Keratinocyte (primary cell): ENCODE measurements at places on chromosomes 7 and 10. TPM values are rescaled to one million over a fixed set of nuclear protein-coding genes. Genes with fewer than 3 reads are reported as not detected.

- H3K4me3 ChIP-seq, result no peak overlapping the region
- DNase-seq, result no peak
- H3K27ac ChIP-seq, result no peak overlapping the region
- no peaks in the 10 kb centered on the region for H3K27me3 ChIP-seq
- no peaks in the 10 kb centered on the region for H3K36me3 ChIP-seq
Observed at GRCh38 chr7:159030490-159031134, 114.1 kb downstream of the VIPR2 start.

- H3K27ac ChIP-seq, result no peak overlapping the region
- no peak for DNase-seq
- H3K4me1 ChIP-seq, result no peaks in the 10 kb centered on the region
- no peak overlapping the region for H3K4me3 ChIP-seq
- H3K36me3 ChIP-seq, result no peaks in the 10 kb centered on the region
Observed at GRCh38 chr10:130757821-130758489, 553.6 kb downstream of the TCERG1L start.

DNA sequence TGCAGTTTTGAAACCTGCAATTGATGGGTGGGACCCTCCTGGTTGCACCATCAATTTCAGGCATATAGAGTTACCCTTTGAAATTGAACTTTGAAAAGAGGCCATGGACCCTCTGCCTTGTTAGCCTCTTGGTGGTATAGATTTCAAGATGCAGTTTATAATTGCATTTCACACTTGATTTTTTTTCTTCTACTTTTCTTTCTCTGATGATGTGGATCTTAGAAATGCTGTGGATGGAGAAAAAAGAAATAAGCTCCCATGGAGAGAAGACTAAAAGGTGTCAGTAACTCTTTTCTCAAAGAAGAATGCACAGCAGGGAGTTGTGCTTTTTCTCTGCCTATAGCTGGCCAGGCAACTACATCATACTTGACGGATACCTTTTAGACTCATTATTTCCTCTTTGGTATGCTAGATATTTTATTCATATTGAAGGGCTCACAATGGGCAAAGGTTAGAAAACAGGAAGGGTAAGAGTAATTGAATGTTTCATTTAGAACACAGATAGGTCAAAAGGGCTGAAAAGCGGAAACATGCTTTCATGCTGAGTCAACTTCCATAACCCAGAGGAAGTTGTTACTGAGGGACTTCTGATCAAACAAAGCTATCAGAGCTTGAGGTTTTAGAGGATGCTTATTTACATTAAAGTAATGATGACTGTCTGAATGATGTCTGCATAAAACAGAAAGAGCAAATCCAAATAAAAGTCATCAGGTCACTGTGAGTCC is 773.2 kb upstream of the LRRN3 start:
- no peaks in the 10 kb centered on the region for H3K36me3 ChIP-seq
- no peak overlapping the region for H3K4me3 ChIP-seq
- H3K27me3 ChIP-seq, result no peaks in the 10 kb centered on the region

DNA sequence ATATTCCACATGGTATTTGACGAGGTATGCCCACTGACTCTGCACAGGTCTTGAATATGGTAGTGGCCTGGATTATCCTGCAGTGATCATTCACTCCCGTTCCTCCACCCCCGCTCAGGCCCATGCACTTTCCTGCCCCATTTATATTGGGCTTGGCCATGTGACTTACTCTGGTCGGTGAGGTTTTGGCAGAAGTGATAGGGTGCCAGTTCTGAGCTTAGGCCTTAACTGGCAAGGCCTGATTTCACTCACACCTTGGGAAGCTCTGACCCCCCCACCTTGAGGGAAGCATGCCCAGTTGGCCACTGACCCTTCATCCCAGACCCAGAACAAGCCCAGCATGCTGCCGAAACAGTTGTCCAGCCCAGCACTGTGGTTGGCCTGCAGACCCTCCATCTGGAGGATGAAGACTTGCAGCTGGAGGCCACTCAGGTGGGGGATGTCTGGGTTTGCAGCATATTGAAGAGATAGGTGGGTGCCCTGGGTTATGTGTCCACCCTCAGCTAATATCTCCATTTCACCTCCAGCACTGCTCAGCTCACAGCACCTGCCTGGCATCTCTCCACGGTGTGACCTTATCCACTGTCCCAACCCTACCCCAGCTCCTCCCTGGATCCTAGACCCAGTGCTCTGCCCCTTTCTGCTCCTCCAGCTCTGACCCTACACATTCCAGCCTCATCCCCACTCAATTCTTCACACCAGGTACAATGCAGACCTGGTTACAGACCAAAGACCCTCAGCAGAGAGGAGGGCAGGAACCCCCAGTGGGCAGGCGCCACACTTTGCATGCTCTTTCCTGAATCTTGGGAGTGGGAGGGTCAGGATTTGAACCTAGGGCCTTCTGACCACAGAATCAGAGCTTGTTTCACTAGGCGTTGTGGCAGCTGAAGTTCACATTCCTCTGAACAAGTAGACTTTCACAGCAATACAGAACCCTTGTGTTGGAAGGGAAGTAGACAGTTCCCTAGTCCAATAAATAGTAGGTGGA is 138.1 kb upstream of the CHST15 start:
- no peak overlapping the region for H3K27ac ChIP-seq
- H3K27me3 ChIP-seq, result peaks cover 4% of the 10 kb centered on the region
- no peaks in the 10 kb centered on the region for H3K36me3 ChIP-seq
- H3K4me1 ChIP-seq, result no peaks in the 10 kb centered on the region

DNA sequence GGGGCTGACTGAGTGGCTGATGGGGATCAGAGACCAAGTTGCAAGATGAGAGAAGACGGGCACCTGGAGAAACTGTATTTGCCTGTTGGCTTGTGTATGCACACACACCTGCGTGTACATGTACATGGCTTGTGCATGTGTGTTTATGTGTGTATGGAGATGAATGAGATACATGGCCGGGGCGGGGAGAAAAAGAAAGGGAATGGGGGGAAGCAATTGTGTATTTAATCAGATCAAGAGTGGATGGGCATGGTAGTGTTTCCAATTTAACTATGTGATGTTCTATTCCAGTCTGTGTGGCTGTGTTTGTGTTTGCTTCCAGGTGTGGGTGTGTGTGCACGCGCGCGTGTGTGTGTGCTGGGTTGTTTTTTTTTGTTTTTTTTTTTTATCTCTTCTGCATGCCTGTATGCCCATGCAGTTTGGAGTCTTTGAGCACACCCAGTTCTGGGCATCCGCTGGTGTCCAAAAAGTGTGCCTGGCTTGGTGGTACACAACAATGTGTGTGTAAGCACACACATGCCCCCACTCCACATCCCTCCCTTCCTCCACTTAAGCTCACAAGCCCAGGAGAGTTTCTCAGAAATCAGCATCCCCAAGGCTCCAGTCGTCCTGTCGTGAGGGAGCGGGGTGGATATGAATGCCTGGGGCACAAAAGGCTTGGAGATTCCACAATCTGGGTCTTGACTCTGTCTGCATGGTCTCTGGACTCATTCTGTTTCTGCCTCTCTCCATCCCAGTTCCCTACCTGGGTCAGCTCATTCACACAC is 2.5 kb upstream of the VGF start:
- DNase-seq, result no peak
- H3K36me3 ChIP-seq, result no peaks in the 10 kb centered on the region
- H3K4me1 ChIP-seq, result peaks cover 30% of the 10 kb centered on the region

DNA sequence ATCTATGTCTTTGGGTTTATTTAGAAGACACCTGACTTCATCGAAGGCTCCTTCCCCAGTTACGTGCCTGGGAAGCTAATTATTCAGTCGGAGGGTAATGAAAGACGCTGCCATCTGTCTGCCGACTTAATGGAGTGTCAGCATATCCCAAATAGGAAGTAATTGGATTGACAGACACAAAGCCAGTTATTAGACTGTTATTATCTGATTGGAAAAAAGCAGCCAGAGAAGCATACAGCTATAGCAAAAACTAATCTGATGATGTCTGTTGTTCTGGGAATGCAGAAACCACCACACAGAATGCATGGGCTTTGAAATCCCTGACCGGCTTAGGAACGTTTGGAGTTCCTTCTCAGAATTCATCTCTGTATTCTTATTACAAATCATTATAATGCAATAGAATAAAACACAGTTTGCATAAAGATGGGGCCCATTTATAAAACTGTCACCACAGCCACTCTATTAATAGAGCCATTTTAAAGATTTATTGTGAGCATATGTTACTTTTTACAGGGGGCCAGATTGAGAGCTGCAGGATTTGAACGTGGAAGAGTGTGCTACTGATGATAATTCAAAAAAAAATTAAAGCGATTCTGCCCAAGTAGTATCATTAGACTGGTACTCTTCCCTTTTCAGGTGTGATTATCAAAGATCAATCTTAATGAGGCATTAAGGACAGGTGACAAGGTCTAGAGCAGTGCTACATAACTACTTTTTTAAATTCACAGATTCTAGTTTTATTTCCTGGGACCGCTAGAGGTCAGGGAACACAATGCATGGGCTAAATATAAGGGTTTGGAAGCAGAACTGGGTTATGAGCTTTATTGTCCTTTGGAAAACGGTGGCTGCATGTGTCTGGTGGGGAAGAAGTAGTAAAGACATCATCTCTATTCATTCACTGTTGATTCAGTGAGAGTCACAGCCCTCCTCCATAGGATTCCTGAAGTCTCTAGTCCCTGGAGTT is 330.1 kb upstream of the LRGUK start:
- no peak for DNase-seq
- H3K4me3 ChIP-seq, result no peak overlapping the region
- no peak overlapping the region for H3K27ac ChIP-seq

- H3K27me3 ChIP-seq, result no peaks in the 10 kb centered on the region
- no peak overlapping the region for H3K4me3 ChIP-seq
- DNase-seq, result no peak
- no peak overlapping the region for H3K27ac ChIP-seq
Observed at GRCh38 chr7:127674361-127674760, 22.4 kb downstream of the SND1 start.

GRCh38 chr7:7424151-7424873 is 111.4 kb downstream of the COL28A1 start:
- H3K4me3 ChIP-seq, result peak overlapping the region; percentile 59
- H3K36me3 ChIP-seq, result no peaks in the 10 kb centered on the region
- no peaks in the 10 kb centered on the region for H3K4me1 ChIP-seq
- no peak for DNase-seq
- no peaks in the 10 kb centered on the region for H3K27me3 ChIP-seq

GRCh38 chr7:96241855-96242254 is 80.0 kb downstream of the SLC25A13 start:
- no peak overlapping the region for H3K4me3 ChIP-seq
- DNase-seq, result no peak
- no peak overlapping the region for H3K27ac ChIP-seq
- H3K4me1 ChIP-seq, result peaks cover 23% of the 10 kb centered on the region
- no peaks in the 10 kb centered on the region for H3K27me3 ChIP-seq
- no peaks in the 10 kb centered on the region for H3K36me3 ChIP-seq

The SORBS1 gene
- 0.32 to 0.54 TPM (median 0.42 TPM) in 3 replicates for polyA plus RNA-seq

The PROSER2 gene
- 7.3 to 13.0 TPM (median 10.2 TPM) in 3 replicates for polyA plus RNA-seq

The RNF148 gene
- not detected in 3 replicates for polyA plus RNA-seq

The SLC18A2 gene
- not detected in 3 replicates for polyA plus RNA-seq

The VSTM4 gene
- polyA plus RNA-seq, result not detected in 3 replicates

The LIPJ gene
- 0.03 to 0.08 TPM in 2 of 3 replicates, not detected in the other for polyA plus RNA-seq
